ENCODE measurements at places on chromosomes 1 and 21.

DNA sequence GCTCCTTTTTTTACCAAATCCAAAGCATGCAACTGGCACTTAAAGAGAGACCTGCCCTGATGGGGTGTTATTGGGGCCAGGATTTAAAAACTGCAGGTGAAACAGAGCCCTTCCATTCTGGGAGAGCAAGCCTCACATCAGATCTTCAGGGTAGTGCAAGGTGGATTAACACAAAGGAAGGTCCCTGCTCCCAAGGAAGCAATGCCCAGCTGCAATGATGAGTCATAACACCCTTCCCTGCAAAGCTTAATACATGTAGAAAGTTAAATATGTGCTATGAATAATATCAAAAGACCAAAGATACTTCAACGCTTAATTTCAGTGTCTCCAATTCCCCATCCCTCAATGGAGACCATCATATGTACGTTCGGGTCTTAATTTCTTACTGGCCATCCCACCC lies 508.0 kb downstream of the OMA1 start:
- no peak for DNase-seq

GRCh38 chr1:9321480-9321849 lies 28.8 kb downstream of the SPSB1 start:
- DNase-seq: no peak

DNA sequence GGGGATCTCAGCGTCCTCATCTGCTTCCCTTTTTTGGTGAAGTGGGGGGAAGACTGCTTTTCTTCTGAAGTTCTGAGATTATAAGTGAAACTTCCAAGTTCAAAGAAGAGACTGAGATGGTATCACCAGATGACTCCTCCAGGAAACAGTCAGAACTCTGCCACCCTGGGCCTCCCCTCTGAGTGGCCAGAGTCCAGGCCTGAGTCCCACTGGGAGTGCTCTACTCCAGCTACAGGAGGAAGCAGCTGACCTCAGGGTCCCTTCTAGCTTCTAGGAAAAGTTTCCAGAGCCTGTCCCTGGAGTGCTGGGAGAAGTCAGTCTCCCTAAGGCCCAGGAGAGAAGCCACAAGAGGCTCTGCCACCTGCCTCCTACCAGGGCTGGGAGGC lies 104.7 kb downstream of the CASZ1 start:
- no peak for DNase-seq

GRCh38 chr1:114627107-114627506 lies 42.7 kb downstream of the DENND2C start:
- no peak for DNase-seq

DNA sequence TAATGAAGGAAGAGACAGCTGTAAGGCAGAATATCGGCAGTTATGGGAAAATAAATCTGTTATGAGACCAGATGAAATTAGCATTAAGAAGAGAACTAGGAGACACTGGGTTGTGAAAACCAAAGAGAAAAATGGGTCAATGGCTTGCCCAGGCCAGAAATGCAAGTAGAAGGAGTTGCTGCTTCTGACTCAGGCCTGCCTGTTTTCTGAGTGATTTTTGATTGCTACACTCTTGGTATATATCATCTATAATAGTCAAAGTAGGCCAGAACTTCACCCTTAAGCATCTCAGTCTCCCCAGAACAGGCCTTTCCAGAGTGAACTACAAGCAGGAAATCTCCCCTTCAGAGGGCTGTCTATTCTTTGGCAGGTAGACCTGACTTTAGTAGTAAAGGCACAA lies 107.0 kb downstream of the NRIP1 start:
- DNase-seq: no peak

- DNase-seq: no peak
Observed at GRCh38 chr1:165807613-165808012, 19.8 kb upstream of the UCK2 start.

DNA sequence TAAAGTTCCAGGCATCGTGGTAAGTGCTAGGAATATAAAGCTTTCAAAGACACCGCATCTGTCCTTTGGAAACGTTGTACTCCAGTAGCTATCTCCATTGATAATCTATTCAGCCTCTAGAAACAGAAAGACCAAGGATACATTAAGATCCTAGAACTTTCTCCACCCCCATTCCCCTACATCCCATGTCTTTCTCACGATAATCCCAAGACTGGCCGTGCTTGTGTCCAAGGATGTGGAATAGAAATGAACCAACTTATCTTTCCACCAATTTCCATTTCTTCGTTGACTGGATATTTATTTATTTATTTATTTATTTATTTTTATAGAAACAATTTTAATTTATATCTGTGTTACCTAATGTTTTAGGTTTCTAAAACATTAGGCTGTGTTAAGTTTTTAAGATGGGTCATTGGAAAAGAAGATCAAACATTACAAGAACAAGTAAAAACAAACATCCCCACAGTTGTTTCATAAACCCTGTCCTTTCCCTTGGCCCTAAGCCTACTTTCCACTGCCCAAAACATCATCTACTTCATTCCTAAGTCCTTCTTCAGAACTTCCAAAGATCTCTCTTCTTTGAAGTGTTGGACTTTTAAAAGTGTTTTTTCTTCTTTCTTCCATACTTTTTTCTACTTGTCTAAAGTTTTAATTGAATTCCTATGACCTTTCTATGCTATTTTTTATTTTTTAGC lies 39.7 kb downstream of the LRRC8C start:
- no peak for DNase-seq

- no peak for DNase-seq
Observed at GRCh38 chr1:24327891-24328290, 8.7 kb downstream of the GRHL3 start.

GRCh38 chr1:204263254-204263910 lies 49.6 kb upstream of the GOLT1A start:
- no peak for DNase-seq

DNA sequence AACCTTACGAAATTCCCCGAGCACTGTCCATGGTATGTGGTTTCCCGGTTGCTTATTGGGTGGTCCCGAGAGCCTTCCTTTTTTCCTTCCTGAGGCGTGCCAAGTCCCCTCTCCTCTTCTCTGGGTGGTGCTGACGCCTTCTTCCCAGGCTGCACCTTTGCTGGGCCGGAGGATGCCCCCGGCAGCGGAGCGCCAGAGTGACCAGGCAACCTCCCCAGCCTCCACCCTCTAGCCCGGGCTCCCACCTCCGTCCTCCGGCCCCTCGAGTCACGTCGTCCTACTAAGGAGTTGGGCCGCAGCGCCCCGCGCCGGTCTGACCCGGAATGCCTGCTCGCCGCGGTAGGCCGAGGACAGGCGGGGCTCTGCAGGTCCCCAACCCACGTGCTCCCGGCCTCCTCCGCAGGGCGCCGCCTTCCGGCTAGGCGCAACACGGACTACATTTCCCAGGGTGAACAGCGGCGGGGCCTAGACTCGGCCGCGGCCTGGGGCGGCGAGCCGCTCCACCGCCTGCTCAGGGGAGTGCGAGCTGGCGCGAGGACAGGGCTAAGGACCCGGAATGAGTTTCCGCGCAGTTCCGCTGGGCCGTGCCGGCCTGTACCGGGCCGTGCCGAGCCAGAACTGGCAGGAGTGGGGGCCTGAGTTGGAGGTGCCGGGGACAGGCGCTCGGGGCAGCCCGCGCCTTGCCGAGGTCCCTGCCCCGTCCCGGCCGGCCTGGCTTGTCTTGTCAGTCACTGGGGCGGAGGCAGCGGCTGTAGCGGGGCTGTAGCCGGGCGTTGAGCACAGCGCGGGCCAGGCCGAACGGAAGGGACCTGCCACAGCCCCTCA lies at the start of gene IPO13:
TSS of gene IPO13 (plus strand) at position 715 of the 825 bp plus-strand sequence. CDS start 651 bp downstream, outside the sequence.
- DNase-seq: peak; percentile 86

- no peak for DNase-seq
Observed at GRCh38 chr1:32929366-32929765, 28.2 kb upstream of the TMEM54 start.

Measured in SHP77 treated with DMSO at 0.1 percent for 48 hours (cell line).